ENCODE measurements at places on chromosomes 7 and 10.

GRCh38 chr10:31242902-31243301 is 76.1 kb upstream of the ZEB1 start:
- DNase-seq: peak; percentile 61

- no peak for DNase-seq
Observed at GRCh38 chr10:44864051-44864450, 47.1 kb upstream of the TMEM72 start.

DNA sequence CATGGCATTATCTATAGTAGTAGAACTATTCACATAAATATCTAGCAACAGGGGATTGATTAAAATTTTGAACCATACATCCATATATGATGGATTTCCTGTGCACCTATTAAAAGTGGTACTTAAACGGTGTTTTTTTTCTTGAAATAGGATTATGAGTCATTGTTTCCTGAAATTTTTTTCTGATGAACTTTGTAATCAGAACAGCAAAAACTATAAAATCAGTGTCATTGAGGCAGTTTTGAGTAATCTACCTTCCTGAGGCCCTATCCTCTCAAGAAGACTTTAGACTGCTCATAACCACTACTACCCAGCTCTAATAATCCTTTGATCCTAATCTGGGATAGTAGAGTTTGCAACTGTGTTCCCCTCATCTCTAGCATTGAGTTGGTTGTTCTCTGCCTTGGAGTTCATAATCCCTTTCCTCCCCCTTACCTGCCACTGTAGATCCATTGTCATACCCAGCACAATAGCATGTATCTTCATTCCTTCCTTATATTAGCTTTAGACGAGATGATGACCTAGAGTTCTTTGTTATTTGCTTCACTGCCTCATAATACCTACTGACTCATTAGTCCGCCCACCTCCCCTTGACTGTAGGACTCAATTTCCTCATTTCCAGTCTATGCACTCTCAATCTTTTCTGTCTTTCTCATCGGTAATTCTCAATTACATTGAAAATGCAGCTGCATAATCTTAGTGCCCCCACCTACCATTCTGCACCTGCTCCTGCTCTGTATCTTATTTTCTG is 133.4 kb downstream of the LRRC4 start:
- DNase-seq: no peak

DNA sequence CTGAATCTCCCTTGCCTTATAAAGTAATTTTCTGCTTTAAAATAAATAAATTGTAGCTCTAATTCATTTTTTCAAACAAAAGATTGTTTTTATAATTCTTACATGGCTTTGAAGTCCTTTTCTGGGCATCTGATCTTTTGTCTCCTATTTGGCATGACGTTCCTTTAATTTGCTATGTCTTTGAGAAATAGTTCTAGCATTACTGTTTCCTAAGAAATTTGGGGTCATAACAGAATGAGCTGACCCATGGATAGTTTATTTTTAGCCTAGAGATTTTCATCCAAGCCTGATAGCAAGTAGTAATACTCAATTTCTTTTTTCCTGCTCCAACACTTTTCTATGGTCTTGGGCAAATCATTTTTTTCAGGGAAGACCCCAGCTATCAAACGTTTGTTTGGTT is 31.4 kb downstream of the CCDC71L start:
- DNase-seq: no peak

Measured in hematopoietic multipotent progenitor cell treated with erythropoietin and hydrocortisone succinate and interleukin-3 and kit ligand, for 6 days (in vitro differentiated cells).